HepG2 (cell line): ENCODE measurements at places on chromosomes 4 and X. TPM values are rescaled to one million over a fixed set of nuclear protein-coding genes. Genes with fewer than 3 reads are reported as not detected.

DNA sequence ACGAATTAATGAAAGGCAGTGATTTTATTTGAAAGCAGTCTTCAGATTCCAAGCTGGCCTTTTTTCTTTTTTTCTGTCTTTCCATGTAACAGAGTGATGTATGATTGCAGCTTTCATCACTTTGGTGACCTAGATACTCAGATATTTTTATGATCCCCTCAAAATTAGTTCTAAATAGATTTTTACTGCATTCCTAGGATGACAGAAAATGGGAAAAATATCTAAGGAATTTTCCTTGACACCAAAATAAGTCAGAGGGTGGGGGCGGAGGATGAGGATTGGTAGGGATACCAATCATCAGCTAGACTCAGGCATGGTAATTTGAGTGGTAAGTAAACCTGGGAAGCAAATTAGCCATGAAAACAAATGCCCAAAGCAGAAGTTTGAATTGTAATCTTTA is 11.9 kb upstream of the HMGB2 start:
- H3K4me1 ChIP-seq = no peaks in the 10 kb centered on the region
- no peak overlapping the region for H3K4me3 ChIP-seq
- no peaks in the 10 kb centered on the region for H3K36me3 ChIP-seq
- no peaks in the 10 kb centered on the region for H3K27me3 ChIP-seq
- no peak for DNase-seq

The HPSE gene
- total RNA-seq = not detected in 2 replicates

- no peak overlapping the region for H3K4me3 ChIP-seq
- no peaks in the 10 kb centered on the region for H3K4me1 ChIP-seq
- H3K27me3 ChIP-seq = no peaks in the 10 kb centered on the region
- no peaks in the 10 kb centered on the region for H3K36me3 ChIP-seq
- no peak overlapping the region for H3K27ac ChIP-seq
These were observed 108.2 kb upstream of the SRD5A3 start for GRCh38 chr4:55237839-55238238.

- peaks cover 7% of the 10 kb centered on the region; the same call in 1 of the 2 replicates for H3K4me1 ChIP-seq
- peak overlapping the region; percentile 72 for H3K27ac ChIP-seq
- H3K36me3 ChIP-seq = peaks cover 2% of the 10 kb centered on the region
- peak overlapping the region; percentile 80 for H3K4me3 ChIP-seq
These were observed 762 bp downstream of the PIGA start for GRCh38 chrX:15334561-15334960.

- H3K27me3 ChIP-seq = no peaks in the 10 kb centered on the region
- H3K4me3 ChIP-seq = peak overlapping the region; percentile 59
- H3K27ac ChIP-seq = no peak overlapping the region
- no peak for DNase-seq
- peaks cover 39% of the 10 kb centered on the region for H3K4me1 ChIP-seq
These were observed 97.9 kb downstream of the PHKA2 start for GRCh38 chrX:18886005-18886343.

- no peak overlapping the region for H3K4me3 ChIP-seq
- no peak for DNase-seq
- H3K36me3 ChIP-seq = no peaks in the 10 kb centered on the region
- H3K4me1 ChIP-seq = no peaks in the 10 kb centered on the region
- H3K27me3 ChIP-seq = no peaks in the 10 kb centered on the region
These were observed 9.0 kb downstream of the ATP10D start for GRCh38 chr4:47494124-47494430.
